Thoracic aorta (tissue), 2 donors: ENCODE measurements at places on chromosomes 16 and 17.

DNA sequence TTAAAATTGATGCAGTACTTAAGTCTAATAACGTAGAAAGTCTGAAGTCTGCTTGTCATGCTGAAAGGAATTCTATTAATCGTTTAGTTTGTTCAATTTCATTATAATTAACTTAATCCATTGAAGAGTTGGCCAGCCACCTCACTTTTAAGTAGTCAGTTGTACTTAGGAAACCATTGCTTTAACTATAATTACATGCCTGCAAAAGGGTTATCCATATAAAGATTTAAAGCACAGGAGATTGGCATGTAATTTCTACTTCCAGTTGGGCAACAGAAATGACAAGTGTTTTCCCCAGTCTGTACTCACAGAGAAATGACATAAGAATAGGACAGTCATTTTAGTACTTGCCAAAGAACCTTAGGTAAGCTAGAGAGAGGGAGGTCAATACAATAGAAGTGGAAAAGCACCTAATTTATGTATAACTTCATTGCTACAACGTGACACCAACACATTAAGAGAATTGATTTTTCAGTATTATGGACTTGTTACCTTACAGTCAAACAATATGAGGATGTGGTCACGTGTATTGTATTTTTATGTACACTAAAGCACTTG, 3.7 kb upstream of the USP32 start:
- DNase-seq = no peak

GRCh38 chr16:1493746-1494094, 560 bp downstream of the TELO2 start:
- no peak for DNase-seq

DNA sequence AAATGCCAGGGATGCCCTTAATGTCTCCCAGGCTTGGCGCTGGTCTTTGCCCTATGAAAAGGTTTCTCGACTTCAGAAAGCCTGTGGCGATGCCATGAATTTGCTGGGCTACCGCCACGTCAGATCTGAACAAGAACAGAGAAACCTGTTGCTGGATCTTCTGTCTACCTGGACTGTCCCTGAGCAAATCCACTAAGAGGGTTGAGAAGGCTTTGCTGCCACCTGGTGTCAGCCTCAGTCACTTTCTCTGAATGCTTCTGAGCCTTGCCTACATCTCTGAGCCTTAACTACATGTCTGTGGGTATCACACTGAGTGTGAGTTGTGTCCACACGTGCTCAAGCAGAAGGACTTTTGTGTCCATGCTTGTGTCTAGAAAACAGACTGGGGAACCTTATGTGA, 11.4 kb downstream of the CHST4 start:
- no peak for DNase-seq

- DNase-seq = no peak
Measured at GRCh38 chr17:40564195-40564882, 933 bp downstream of the CCR7 start.

DNA sequence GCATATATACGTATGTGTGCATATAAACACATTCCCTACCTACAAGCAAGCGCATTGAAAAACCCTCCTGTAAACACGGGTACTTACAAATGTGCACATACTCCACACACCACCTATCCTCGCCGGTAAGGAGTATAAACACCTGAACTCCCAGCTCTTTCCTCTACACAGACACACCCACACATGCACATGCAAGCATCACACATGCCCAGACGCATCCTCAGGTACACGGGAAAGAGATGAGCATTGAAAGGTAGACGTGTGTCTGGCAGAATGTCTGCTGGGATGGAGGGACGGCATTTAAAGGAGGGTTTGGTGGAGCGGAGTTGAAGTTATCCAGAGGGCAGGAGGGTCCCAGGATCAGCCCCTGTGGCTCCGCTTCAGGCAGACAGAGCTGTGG, 4.7 kb upstream of the SMTNL2 start:
- no peak for DNase-seq
